ENCODE measurements at places on chromosomes 7 and 10. TPM values are rescaled to one million over a fixed set of nuclear protein-coding genes. Genes with fewer than 3 reads are reported as not detected.
A peak's percentile ranks its signal among the peaks of the same experiment; 100 is the strongest.

DNA sequence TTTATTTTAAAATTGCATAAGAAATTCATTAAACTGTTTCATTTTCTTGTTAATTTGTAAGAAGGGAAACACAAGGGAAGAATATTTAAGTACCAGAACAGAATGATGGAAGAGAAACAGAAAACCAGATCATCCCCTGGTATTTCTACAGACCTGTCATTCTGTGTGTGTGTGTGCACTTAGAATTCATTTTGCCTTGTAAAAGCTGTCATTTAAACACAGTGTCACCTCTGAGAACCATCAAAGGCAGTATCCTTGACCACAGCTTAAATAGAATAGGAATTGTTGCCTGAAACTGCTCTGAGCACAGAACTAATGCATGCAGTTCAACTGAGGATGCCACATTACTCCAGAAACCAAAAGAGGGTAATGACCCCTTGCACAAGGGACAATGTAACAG, 6.8 kb upstream of the CRPPA start:
- no peak overlapping the region for H3K27ac ChIP-seq
- no peaks in the 10 kb centered on the region for H3K4me1 ChIP-seq
- no peaks in the 10 kb centered on the region for H3K36me3 ChIP-seq
- no peak for DNase-seq
- peaks cover 2% of the 10 kb centered on the region for H3K27me3 ChIP-seq

- no peak for DNase-seq
- H3K4me3 ChIP-seq, result no peak overlapping the region
- no peaks in the 10 kb centered on the region for H3K36me3 ChIP-seq
- H3K27ac ChIP-seq, result no peak overlapping the region
- H3K4me1 ChIP-seq, result no peaks in the 10 kb centered on the region
- H3K27me3 ChIP-seq, result no peaks in the 10 kb centered on the region
Observed at GRCh38 chr10:71268758-71269157, 50.3 kb upstream of the SLC29A3 start.

- no peaks in the 10 kb centered on the region for H3K36me3 ChIP-seq
- no peaks in the 10 kb centered on the region for H3K4me1 ChIP-seq
- no peak overlapping the region for H3K27ac ChIP-seq
- H3K27me3 ChIP-seq, result no peaks in the 10 kb centered on the region
- no peak overlapping the region for H3K4me3 ChIP-seq
- no peak for DNase-seq
Observed at GRCh38 chr10:112546474-112546873, 99.5 kb downstream of the VTI1A start.

- no peaks in the 10 kb centered on the region for H3K36me3 ChIP-seq
- H3K4me3 ChIP-seq, result no peak overlapping the region
- peaks cover 6% of the 10 kb centered on the region for H3K4me1 ChIP-seq
- no peak for DNase-seq
- peak overlapping the region; percentile 90 for H3K27ac ChIP-seq
Observed at GRCh38 chr10:61986382-61986781, 84.9 kb downstream of the ARID5B start.

The CPA4 gene
- not detected for total RNA-seq

DNA sequence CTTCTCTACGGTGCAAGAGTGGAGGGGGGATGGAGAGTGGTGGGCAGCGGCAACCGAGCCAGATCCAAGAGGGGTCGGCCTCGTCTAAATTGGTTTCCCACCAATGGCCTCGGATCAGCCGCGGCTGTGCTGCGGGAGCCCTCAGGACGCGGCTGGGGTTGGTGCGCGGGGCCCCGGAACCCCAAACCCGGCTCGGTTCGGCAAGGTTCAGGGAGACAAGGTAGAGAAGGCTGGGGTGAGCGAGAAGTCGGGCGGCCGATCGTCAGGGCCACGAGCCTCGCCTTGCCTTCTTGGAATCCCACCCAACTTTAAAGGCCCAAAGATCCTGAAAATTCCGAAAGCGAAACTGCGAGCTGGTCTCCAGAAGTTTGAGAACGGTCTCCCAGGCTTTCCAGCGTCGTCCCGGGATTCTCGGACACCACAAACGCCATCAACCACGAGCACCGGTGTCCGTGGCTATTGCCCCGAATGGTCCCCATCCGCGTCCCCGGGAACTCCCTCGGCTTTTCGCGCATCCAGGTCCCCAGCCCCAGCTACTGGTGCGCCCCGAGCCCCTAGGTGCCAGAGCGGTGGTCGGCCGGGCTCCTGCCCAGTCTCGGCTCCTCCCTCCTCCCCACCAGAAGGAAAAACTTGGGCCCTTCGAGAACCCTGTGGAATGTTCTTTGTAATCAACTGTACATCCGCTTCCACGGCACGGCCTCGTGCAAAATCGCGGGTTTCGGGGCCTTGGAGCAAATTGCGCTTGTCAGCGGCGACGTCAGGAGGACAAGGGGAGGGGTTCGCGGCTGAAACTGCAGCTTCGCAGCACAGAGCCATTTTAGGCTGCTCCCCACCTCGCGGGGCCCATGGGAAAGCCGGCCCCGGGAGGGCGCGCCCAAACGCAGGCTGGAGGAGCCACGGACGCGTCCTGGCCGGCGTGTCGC, 3.2 kb downstream of the SFMBT2 start:
- H3K27ac ChIP-seq, result no peak overlapping the region
- H3K27me3 ChIP-seq, result peaks cover 11% of the 10 kb centered on the region
- H3K4me3 ChIP-seq, result peak overlapping the region; percentile 87
- DNase-seq, result peak; percentile 72
- peaks cover 44% of the 10 kb centered on the region for H3K4me1 ChIP-seq

The PPP3CB gene
- 41.2 TPM for total RNA-seq

The ENO4 gene
- total RNA-seq, result not detected

- no peaks in the 10 kb centered on the region for H3K4me1 ChIP-seq
- no peak for DNase-seq
- no peaks in the 10 kb centered on the region for H3K36me3 ChIP-seq
Observed at GRCh38 chr10:132738454-132739224, 47.3 kb downstream of the NKX6-2 start.

- no peaks in the 10 kb centered on the region for H3K36me3 ChIP-seq
- H3K4me1 ChIP-seq, result peaks cover 15% of the 10 kb centered on the region
- no peak for DNase-seq
- peaks cover 81% of the 10 kb centered on the region for H3K27me3 ChIP-seq
- no peak overlapping the region for H3K4me3 ChIP-seq
Observed at GRCh38 chr7:20795361-20795760, 8.7 kb upstream of the SP8 start.

GRCh38 chr10:59879363-59879913, 26.9 kb downstream of the CCDC6 start:
- no peak overlapping the region for H3K4me3 ChIP-seq
- DNase-seq, result no peak
- H3K27ac ChIP-seq, result no peak overlapping the region
- H3K36me3 ChIP-seq, result no peaks in the 10 kb centered on the region

DNA sequence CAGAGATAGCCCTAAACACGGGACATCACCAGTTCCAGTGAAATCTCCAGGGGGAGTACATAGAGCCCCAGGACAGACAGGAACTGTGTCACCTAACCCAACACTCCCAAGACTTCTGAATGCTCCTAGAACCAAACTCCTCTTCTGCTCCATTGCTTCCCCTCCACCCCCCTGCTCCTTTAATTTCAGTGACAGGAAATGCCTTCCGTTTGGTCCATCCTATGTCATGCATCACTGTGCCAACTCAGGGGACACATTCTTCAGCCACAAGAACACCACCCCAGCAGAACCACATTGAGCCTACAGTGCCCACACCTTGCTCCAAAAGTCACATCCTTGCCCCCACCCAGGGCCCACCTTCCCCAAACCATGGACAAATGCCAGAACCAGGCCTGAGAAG, 100.5 kb downstream of the KCNMA1 start:
- DNase-seq, result no peak
- H3K36me3 ChIP-seq, result no peaks in the 10 kb centered on the region
- H3K4me1 ChIP-seq, result no peaks in the 10 kb centered on the region
- no peaks in the 10 kb centered on the region for H3K27me3 ChIP-seq

DNA sequence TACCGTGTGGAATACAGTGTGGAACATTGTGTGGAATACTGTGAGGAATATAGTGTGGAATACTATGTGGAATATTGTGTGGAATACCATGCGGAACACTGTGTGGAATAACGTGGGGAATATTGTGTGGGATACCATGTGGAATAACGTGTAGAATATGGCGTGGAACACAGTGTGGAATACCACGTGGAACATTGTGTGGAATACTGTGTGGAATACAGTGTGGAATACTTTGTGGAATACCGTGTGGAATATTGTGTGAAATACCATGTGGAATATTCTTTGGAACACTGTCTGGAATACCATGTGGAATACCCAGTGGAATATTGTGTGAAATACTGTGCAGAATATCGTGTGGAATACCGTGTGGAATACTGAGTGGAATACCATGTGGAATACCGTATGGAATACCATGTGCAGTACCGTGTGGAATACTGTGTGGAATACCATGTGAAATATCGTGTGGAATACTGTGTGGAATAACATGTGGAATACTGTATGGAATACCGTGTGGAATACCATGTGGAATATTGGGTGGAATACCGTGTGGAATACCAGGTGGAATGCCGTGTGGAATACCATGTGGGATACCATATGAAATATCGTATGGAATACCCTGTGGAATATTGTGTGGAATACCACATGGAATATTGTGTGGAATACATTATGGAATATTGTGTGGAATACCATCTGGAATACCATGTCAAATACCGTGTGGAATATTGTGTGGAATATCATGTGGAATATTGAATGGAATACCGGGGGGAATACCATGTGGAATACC, 133.1 kb upstream of the CHST15 start:
- H3K27me3 ChIP-seq, result no peaks in the 10 kb centered on the region
- H3K27ac ChIP-seq, result no peak overlapping the region
- no peak overlapping the region for H3K4me3 ChIP-seq
- DNase-seq, result no peak
- H3K36me3 ChIP-seq, result no peaks in the 10 kb centered on the region
- H3K4me1 ChIP-seq, result peaks cover 12% of the 10 kb centered on the region

The CHRM2 gene
- not detected for total RNA-seq

- no peak overlapping the region for H3K4me3 ChIP-seq
- H3K27ac ChIP-seq, result no peak overlapping the region
- DNase-seq, result peak; percentile 4
- H3K4me1 ChIP-seq, result no peaks in the 10 kb centered on the region
- H3K36me3 ChIP-seq, result no peaks in the 10 kb centered on the region
- H3K27me3 ChIP-seq, result no peaks in the 10 kb centered on the region
Observed at GRCh38 chr10:115706488-115707076, 566.4 kb downstream of the GFRA1 start.

GRCh38 chr10:31725436-31725835, 203.2 kb downstream of the ARHGAP12 start:
- no peaks in the 10 kb centered on the region for H3K27me3 ChIP-seq
- no peaks in the 10 kb centered on the region for H3K36me3 ChIP-seq
- no peak overlapping the region for H3K4me3 ChIP-seq
- H3K27ac ChIP-seq, result no peak overlapping the region

DNA sequence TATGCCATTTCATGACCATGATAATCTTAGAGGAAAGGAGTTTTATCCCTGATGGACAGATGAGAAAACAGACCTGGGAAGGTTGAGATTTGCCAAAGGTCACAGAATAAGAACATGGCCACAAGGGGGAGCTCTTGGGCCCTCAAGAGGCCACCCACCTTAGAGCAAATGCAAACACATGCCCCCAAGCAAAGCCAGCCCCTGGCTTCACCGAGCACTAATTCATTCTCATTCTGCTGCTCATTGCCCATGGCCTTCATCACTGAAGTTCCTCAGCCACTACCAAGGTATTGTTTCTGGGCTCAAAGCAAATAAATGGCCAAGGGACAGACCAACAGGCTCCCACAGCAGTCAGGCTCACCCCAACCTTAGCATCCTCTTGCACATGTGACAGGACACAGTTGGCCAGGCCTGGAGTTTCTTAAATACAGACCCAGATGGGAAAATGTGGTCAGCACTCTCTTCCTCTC, 44.2 kb downstream of the PDLIM1 start:
- H3K36me3 ChIP-seq, result no peaks in the 10 kb centered on the region
- no peaks in the 10 kb centered on the region for H3K4me1 ChIP-seq
- H3K27me3 ChIP-seq, result no peaks in the 10 kb centered on the region
- H3K4me3 ChIP-seq, result no peak overlapping the region
- DNase-seq, result peak; percentile 50

The CYP3A7 gene
- not detected for total RNA-seq

The LFNG gene
- total RNA-seq, result 176 TPM

The PTN gene
- total RNA-seq, result not detected

The LAMB4 gene
- not detected for total RNA-seq

GRCh38 chr7:123679614-123680013, 23.9 kb downstream of the LMOD2 start:
- H3K27me3 ChIP-seq, result no peaks in the 10 kb centered on the region
- H3K36me3 ChIP-seq, result peaks cover 14% of the 10 kb centered on the region
- no peaks in the 10 kb centered on the region for H3K4me1 ChIP-seq
- no peak overlapping the region for H3K27ac ChIP-seq
- H3K4me3 ChIP-seq, result no peak overlapping the region

GRCh38 chr7:27723085-27723484, 16.9 kb upstream of the TAX1BP1 start:
- DNase-seq, result no peak
- peaks cover 4% of the 10 kb centered on the region for H3K4me1 ChIP-seq
- no peak overlapping the region for H3K4me3 ChIP-seq
- H3K27me3 ChIP-seq, result no peaks in the 10 kb centered on the region
- no peak overlapping the region for H3K27ac ChIP-seq

The AASS gene
- total RNA-seq, result 1.6 TPM

DNA sequence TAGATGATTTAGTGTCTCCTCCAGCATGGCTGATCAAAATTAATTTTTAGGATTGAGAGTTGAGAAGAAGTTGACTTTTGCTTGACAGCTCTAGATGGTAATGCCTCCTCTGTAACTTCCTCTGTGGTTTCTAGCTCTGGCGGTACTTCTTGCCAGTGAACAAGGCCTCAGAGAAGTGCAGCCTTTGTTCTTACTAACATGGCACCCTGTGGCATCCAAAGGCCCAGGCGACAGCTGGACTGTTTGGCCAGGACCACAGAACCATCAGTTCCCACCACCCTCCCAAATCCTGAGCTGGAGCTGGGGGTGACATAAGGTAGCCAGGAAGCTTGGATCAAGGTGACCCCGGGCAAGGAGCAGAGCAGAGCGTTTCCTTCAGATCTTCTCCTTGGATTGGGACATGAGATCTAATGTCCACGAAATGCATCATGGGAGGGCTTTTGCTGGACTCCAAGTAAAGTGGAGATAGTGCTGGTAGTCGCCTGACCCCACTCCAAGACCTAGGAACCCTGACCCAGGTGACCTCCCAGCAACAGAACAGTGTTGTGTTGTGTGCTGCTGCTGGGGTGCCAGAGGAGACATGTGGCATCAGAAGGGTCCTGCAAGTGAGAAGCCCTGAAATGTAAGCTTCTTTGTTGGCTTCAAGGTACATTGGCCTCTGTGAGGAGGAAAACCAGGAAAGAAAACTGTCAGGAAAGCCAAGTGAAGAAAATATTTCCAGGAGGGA, 41.8 kb downstream of the APBB1IP start:
- no peak for DNase-seq
- no peak overlapping the region for H3K4me3 ChIP-seq
- H3K36me3 ChIP-seq, result no peaks in the 10 kb centered on the region
- H3K4me1 ChIP-seq, result peaks cover 72% of the 10 kb centered on the region
- H3K27me3 ChIP-seq, result no peaks in the 10 kb centered on the region
- peak overlapping the region; percentile 91 for H3K27ac ChIP-seq

GRCh38 chr7:118111347-118111746, 72.6 kb upstream of the LSM8 start:
- no peak overlapping the region for H3K27ac ChIP-seq
- no peaks in the 10 kb centered on the region for H3K36me3 ChIP-seq
- DNase-seq, result no peak
- H3K4me1 ChIP-seq, result no peaks in the 10 kb centered on the region

The PDK4 gene
- total RNA-seq, result 2.3 TPM

- H3K27me3 ChIP-seq, result no peaks in the 10 kb centered on the region
- H3K4me3 ChIP-seq, result no peak overlapping the region
- no peak overlapping the region for H3K27ac ChIP-seq
- no peaks in the 10 kb centered on the region for H3K36me3 ChIP-seq
- no peaks in the 10 kb centered on the region for H3K4me1 ChIP-seq
- DNase-seq, result no peak
Observed at GRCh38 chr7:47351233-47352154, 230.4 kb downstream of the TNS3 start.
